Stimulated activated CD8-positive, alpha-beta memory T cell treated with anti-CD3 and anti-CD28 coated beads, Interleukin-4, amount 100 ng/mL, for 1 hour (primary cell): ENCODE measurements at places on chromosomes 13 and 19.

DNA sequence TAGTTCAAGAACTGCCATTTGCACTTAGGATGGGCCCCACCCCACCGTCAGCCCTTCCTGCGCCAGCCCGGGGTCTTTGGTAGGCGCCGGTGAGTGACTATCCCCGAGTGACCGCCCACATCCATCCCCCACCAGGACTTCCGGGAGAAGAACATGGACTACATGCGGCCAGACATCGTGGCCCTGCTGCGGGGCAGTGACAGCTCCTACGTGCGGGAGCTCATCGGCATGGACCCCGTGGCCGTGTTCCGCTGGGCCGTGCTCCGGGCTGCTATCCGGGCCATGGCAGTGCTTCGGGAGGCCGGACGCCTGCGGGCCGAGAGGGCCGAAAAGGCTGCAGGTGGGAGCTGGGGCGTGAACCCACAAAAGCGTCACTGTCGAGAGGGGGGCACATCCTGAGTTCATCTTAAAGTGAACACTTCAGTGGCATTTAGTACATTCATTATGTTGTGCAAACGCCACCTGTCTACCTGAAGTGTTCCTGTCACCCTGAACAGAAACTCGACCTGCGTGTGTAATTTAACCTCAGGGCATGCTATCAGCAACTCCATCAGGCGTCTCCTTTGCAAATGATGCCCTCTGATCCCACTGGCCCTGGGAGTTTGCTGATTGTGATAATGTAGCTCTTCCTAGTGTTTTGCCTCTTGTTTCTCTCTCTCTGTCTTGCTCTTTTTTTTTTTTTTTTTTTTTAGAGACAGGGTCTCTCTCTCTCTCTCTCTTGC, 42.4 kb upstream of the USE1 start:
- DNase-seq, result no peak

- DNase-seq, result no peak
Observed at GRCh38 chr13:30032263-30032662, 181.8 kb upstream of the UBL3 start.

DNA sequence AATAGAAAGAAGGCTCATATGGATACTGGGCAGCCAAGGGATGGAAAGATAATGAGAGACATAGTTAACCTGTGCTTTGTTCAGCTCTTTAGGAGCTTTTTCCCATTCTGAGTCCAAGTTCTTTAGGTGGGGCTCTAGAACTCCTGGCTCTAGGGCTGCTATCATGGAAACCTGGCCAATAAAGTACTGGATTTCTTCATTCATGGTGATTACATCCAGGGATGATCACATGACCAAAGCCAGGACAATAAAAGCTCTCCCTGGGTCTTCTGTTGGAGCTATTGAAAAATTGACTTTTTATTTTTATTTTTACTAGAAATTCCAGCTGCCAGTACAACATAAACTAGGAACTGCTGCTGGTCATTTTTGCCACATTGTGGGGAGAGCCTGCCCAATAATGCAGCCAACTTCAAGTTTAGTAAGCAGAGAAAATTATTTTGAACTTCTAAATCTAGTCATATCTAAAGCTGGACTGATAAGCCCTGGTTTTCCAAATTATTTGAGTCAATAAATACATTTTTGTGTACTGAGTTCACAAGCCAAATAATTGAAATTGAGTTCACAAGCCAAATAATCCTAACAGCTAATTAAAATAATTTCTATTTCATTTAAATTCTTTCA, 224.9 kb upstream of the STARD13 start:
- no peak for DNase-seq

- no peak for DNase-seq
Observed at GRCh38 chr13:111411151-111411858, 90.9 kb downstream of the TEX29 start.

GRCh38 chr13:60690604-60691003, 293.6 kb downstream of the TDRD3 start:
- DNase-seq, result no peak

GRCh38 chr13:46936525-46936924, 39.7 kb upstream of the HTR2A start:
- DNase-seq, result no peak

GRCh38 chr19:51354742-51355148, 11.4 kb downstream of the ETFB start:
- no peak for DNase-seq

GRCh38 chr13:103884101-103884723, 818.0 kb upstream of the SLC10A2 start:
- DNase-seq, result no peak

DNA sequence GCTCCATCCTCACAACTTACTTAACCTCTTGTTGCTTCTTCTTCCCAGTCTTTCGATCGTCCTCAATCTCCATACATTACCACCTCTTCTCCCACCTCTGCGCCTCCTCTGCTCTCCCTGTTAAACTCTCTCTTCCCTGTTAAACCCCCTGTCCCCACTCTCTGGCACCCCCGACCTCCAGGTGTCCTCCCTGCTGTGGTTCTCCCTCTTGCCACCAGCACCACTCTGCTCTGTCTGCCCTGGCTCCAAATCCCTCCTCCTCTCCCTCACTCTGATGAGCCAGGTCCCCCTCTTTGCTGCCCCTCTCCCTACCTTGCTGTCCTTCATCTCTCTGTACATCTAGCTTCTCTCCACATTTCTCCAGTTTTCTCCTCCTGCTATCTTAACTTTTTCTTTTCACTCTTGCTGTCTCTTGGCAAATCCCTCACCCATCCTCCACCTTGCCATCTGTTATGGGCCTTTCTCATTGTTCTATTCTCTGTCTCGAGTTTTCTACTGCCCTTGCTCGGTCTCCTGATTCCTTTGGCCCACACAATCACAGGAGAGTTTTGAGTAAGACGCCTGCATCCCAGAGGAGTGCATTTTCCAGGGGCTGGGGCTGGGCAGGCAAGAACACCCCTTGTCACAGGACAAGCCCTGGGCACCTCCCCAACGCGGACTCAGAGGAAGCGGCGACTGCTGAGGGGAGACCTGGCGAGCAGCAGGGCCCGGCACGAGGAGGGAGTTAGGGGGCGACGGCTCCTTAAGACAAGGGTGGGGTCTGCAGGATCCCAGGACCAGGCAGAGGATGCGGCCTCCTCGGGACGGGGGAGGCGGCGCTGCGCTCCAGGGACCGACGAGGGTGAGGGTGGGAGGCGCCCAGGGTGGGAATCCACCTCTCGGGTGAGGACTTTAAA, 21.4 kb upstream of the ERVV-1 start:
- DNase-seq, result no peak

GRCh38 chr13:32456591-32456990, 28.7 kb upstream of the N4BP2L1 start:
- no peak for DNase-seq

GRCh38 chr13:32590266-32590665, 4.0 kb downstream of the PDS5B start:
- no peak for DNase-seq

GRCh38 chr19:37991176-37991835, 84.3 kb downstream of the SIPA1L3 start:
- no peak for DNase-seq

DNA sequence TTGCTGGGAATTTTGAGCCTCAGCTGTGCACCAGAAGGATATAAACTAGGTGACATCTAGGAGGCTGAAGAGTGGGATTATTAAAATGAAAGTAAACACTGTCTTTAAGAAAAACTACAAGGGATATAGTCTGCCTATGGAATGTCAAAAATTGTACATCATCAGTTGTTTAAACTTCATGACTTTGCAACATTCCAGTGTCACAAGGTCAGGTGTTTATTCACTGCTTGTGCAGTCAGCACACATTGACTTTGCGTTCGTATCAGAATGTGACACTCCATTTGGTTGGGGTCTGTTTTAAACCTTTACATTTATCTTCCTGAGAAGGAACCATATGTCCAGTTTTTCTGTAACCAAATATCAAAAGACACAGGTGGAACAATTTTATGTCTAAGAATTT, 85.6 kb downstream of the KL start:
- no peak for DNase-seq

DNA sequence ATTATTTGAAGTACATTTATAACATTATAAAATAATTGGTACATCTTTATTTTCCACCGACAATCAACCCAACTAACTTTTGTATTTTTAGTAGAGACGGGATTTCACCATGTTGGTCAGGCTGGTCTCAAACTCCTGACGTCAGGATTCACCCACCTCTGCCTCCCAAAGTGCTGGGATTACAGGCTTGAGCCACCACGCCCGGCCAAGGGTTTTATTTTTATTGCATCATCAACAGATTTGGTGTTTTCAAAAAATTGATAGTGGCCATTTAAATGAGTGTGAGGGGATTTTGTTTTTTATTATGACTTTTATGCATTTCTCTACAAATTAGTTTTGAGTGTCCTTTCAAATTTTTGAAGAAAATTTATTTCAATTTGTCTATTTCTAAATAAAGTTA, 10.6 kb downstream of the ZNF726 start:
- DNase-seq, result no peak

DNA sequence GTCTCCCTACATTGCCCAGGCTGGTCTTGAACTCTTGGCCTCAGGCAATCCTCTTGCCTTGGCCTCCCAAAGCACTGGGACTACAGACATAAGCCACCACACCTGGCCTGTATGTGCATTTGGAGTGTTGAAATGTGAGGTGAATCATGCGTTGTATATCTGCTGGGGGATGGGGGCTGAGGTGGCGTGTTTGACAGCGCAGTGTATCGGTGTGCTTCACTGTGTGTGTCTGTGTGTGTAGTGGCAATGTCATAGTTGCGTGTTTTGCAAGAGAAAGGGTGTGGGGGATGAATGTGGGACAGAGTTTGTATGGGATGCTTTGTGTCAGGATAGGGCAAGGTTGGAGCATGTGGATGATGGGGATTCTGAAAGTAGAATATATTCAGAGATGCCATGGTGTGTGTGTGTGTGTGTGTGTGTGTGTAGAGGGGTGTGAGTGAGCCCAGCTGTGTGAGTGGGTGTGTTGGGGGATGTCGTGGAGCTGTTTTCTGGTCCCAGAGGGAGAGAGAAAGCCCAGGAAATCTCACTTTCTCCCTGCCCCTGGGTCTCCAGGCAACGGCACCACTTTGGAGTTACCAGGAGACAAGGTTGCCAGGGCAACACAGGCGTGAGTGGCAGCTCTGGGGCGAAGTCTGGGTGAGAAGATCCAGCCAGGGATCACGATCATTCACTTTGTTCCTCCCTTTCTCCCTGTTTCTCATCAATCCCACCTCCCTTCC, 1.1 kb upstream of the SWSAP1 start:
- no peak for DNase-seq

DNA sequence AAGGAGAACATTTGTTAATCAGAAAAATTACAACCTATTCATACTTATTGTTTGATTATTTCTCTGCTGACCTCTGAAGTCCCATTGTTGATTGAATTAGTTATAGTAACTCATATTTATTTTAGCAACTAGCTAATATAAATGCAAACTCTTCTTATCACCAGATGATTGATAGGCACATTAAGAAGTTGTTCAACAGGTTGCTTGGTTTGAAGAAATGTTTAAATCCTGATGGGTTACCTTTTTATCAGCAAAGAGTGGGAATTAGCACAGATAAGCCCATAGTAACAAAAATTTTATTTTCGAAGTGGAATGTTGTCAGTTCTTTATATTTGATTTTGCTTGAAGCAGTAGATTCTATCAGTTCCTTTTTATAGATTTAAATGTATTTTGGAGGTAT, 44.4 kb downstream of the KLF5 start:
- DNase-seq, result no peak

- DNase-seq, result no peak
Observed at GRCh38 chr19:30752201-30752600, 380.0 kb downstream of the ZNF536 start.

GRCh38 chr13:65532231-65532630, 1697.9 kb downstream of the PCDH9 start:
- no peak for DNase-seq

- DNase-seq, result no peak
Observed at GRCh38 chr19:29259867-29260281, 46.9 kb upstream of the UQCRFS1 start.

- no peak for DNase-seq
Observed at GRCh38 chr19:19106056-19106551, 32.2 kb downstream of the TMEM161A start.

DNA sequence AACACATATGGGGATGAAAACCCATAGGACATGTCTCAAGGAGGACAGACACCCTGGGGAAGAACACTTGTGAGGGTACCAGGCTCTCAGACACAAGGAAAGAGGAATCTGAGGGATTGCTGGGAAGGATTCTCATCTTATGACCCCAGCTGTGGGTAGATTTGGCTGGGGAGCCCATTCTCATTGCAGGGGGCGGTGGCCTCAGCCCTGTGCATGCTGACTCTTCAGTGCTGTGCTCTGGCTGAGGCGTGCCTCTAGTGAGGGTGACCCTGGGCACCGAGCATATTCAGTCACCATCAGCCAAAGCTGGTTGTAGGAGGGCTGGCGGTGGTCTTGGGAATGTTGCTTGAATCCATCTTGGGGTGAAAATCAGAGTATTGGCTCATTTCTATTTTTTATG, 140.7 kb downstream of the TM9SF2 start:
- DNase-seq, result no peak

DNA sequence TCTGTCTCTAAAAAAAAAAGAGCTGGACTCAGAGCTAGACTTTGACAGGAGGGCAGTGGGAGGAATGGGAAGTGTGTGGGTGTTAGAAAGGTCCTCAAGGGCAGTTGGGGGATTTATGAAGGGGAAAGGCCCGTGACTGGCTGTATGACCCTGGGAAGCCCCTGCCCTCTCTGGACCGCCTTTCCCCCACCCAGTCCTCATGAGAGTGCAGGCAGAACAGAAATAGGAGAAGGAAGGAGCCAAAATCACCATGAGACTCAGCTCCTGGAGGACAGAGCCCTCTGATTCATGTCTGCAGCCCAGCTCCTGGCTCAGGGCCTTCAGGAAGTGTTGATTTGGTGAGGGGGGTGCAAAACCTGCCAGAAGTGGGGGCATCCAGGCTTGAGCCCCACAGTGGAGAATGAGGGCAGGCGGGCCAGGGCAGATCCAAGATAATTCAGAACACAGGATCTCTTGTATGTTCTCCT, 8.7 kb upstream of the SMG9 start:
- DNase-seq, result no peak

- DNase-seq, result peak; percentile 76
Observed at GRCh38 chr19:47573071-47574026, at the start of gene ZNF541. ZNF541 (minus strand) TSS chr19:47573148; CDS start chr19:47555856, 17,292 bp downstream.

DNA sequence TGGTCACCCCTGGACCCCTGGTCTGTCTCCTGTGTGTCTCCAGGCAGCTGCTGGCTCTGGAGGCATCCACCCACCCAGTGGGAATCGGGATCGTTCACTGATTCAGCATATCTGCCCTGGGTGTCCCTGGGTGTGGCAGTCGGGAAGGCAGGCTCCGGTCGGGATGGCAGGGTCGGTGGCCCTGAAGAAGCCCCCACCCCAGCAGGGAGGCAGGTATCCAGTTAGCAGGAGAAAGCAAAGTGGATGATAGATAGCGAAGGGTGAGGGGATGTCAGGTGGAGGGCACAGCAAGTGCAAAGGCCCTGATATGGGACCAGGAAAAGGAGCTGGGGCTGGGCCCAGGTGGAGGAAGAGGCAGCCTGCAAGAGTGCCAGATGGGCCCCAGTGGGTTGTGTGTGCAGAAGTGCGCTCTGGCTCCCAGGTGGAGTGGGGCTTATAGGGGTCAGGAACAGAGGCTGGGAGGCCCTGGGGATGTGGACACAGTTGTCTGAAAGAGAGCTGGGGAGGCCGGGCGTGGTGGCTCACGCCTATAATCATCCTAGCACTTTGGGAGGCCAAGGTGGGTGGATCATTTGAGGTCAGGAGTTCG, 2.3 kb downstream of the SSBP4 start:
- DNase-seq, result no peak

- no peak for DNase-seq
Observed at GRCh38 chr13:64154514-64154913, 2738.9 kb upstream of the PCDH20 start.

- no peak for DNase-seq
Observed at GRCh38 chr13:41326661-41327060, 15.6 kb downstream of the NAA16 start.

GRCh38 chr13:47279920-47280319, 383.1 kb upstream of the HTR2A start:
- no peak for DNase-seq

- no peak for DNase-seq
Observed at GRCh38 chr13:74930402-74931165, 551.4 kb downstream of the TBC1D4 start.
